ENCODE measurements at places on chromosomes 7 and 10.

GRCh38 chr10:101018118-101018599 lies 12.8 kb downstream of the PDZD7 start:
- DNase-seq = no peak

DNA sequence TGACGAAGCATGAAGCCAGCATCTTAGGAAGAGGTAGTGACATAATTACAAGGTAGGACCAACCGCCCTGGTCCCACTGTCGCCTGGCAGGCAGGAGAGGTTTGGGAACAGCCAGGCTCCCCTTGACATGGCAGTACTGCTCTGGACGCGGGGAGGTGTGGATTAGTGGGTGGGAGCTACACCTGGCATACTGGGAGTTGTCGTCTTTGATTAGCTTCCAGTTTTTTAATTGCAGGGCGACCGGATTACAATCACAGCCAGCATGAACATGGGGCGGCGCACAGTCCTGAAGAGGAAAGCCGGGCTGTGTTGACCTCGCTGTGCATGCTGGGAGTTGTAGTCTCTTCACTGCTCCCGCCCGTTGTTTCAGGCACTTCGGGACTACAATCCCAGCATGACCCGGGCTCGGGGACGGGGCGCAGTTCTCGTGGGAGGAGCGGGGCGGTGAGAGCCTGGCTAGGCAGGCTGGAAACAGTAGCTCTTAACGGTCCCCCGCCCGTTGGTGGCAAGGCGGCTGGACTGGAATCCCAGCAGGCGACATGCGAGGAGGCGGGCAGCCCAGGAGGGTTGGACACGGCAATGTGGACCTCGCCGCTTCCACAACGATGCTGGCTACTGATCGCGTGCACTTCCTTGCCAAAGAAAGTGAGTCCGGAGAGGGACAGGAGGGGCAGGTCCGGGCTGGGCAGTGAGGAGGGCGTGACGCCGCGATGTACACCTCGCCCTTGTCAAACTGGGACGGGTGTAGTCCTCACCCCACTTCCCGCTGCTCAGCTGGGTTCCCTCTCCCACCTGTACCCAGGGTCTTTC lies 98.0 kb upstream of the ZNF722 start:
- DNase-seq = no peak

- DNase-seq = no peak
Observed at GRCh38 chr7:112481121-112481736, 438 bp downstream of the LSMEM1 start.

GRCh38 chr7:139709485-139709884 lies 68.3 kb downstream of the HIPK2 start:
- no peak for DNase-seq

DNA sequence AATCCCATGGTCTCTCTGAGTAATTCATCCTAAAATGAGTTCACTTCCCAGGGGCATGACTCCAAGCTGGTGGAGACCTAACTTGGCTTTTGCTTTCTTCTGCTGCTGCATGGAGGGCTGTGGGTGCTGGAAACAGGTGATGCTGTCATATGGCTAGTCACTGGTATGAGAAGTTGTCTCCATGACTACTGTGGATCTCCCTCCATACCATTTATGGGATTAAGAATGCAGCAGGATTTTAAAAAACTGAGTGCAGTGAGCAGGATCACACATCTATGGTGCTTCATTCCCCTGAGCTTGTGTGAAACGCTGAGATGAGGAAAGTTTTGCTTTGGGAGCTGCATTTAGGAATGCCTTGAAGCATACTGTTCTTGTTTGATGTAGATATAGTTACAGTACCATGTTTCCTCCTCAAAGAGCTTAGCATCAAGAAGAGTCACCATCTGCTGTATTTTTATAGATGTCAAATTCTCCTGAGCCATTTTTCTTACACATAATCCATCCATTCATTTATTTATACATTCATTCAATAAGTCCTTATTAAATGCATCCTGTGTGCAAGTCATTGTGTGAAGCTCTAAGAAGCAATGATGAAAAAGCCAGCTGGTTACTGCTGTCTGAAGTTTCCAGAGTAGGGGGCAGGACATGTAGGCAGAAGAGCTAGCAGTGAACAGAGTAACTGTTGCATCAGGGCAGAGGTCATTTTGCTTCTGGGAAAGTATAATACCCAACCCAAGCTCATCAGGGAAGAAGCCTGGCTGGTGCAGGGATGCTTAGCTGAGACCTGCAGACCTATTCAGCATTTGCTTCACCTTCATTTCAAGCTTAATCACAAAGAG lies 534.8 kb downstream of the AUTS2 start:
- DNase-seq = no peak

GRCh38 chr7:28180364-28181147 lies at the start of gene JAZF1:
TSS of gene JAZF1 (minus strand) at chr7:28180795.
- DNase-seq = peak; percentile 14

- DNase-seq = peak; percentile 61
Observed at GRCh38 chr10:73848821-73849489, 25.4 kb downstream of the CAMK2G start.

GRCh38 chr10:78664929-78665553 lies 403.7 kb upstream of the ZMIZ1 start:
- no peak for DNase-seq

- no peak for DNase-seq
Observed at GRCh38 chr10:35092851-35093250, 2.7 kb upstream of the CUL2 start.

Data from LoVo (cell line).